Stimulated activated CD4-positive, alpha-beta T cell treated with anti-CD3 and anti-CD28 coated beads, Interleukin-4, amount 100 ng/mL, for 48 hours (primary cell): ENCODE measurements at places on chromosomes 5 and 9.

DNA sequence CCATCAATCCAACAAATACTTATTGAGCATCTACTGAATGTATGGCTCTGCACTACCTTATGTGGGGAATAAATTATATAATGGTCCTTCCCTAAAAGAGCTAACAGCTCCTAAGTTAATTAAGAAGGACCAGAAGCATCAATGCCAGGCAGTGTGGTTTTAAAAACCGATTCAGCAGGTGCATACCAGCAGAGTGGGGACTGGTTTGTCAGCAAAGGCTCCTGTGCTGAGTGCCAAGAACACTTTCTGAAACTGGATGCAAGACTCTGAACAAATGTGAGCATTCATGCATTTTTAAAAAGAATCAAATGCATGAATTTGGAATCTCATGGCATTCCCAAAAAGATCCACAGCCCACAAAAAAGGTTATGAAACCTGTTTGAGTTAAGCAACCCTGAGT lies 142.2 kb downstream of the AUH start:
- DNase-seq: no peak

DNA sequence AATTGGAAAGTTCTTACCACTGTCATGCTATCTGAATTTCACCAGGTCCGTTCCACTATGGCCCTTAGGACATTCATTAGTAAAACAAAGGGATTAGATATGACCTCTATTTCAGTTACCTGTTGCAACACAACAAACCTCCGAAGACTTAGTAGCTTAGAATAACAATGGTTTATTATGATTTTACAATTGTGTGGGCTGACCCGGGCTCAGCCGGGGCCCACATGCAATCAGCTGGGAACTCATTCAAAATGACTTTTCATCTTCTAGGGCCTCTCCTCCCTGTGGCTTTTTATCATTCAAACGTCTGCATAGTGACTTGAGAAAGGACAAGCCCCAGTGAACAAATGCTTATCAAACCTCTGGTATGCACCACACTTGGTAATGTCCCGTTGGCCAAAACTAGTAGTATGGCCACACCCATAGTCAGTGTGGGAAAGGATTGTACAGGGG lies 2.3 kb upstream of the FBXW11 start:
- DNase-seq: no peak

DNA sequence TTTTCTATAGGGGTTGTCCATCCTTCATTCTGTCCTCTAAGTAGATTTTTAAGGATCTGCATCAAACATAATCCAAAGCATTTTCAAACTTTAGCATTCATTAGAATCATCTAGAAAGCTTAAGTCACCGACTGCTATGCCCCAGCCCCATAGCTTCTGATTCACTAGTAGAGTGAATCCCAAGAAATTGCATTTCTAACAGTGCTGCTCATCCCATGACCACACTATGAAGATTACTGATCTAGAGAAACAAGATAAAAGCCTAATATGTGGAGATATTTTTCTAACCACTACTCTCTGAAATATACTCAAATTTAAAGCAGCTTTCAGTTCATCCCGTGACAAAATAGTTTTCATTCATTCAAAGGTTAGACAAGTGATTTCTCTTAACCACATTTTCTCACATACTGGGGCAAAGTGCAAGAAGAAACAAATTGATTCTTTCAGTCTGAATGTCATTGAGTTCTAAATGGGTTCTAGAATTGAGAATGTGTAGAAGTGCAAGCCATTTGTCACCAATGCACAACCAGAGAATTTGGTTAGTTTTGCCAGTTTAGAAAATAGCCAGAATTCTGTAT lies 286.9 kb upstream of the CD180 start:
- DNase-seq: no peak

- no peak for DNase-seq
Observed at GRCh38 chr9:84207491-84207951, 133.0 kb downstream of the SLC28A3 start.

- DNase-seq: no peak
Observed at GRCh38 chr5:26582350-26583045, 455.9 kb downstream of the CDH9 start.

- no peak for DNase-seq
Observed at GRCh38 chr5:118439831-118440230, 548.5 kb downstream of the DTWD2 start.

DNA sequence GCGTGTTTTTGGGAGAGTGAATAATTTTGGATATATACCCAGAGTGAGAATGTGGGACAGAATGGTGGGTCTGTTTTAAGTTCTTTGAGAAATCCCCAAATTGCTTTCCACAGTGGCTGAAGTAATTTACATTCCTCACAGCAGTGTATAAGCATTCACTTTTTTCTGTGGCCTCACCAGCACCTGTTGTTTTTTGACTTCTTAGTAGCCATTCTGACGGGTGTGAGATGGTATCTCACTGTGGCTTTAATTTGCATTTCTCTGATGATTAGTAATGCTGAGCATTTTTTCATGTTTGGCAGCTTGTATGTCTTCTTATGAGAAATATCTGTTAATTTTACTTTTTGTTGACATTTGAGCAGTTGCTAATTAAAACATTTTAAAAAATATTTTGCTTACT lies 9.4 kb upstream of the SPATA31D1 start:
- no peak for DNase-seq

DNA sequence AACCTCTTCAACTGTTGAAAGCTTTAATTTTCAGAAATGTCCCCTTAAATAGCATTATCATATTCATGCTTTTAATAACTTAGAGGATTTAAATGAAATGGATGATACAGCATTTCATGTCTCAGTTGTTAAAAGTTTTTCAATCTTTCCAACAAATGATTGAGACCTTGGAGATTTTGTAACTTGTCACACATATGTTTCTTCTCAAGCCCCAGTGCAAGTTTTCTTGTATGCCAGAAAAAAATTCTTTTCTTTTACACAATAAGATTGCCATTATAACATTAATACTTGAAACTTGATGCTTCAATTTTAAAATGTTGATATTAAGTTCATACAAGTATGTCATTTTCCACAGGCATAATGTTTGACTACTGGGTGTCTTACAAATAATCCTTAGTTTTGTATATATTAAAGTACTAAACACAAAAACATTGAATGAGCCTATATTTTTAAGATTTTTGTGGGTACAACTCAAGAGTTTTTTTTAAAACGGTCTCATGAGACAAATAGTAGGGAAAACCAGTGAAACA lies 124.5 kb downstream of the AGTPBP1 start:
- DNase-seq: no peak

DNA sequence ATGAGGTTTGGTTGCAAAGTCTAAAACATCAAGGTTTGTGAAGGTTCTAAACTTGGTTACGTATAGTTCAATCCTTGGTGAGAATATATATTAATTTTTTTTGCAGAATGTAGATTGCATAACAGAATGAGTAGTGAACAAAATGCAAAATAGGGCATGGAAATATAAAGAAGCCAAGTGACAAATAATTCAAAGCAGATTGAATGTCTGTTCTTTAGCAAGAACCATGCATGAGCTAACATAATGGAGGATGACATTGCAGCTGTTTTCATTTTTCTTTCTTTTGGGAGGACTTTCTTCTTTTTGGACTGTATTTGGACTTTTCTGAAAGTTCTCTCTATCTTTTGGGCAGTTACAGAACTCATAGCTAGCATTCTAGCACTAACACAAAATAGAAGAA lies 194.8 kb upstream of the MRPS30 start:
- no peak for DNase-seq

DNA sequence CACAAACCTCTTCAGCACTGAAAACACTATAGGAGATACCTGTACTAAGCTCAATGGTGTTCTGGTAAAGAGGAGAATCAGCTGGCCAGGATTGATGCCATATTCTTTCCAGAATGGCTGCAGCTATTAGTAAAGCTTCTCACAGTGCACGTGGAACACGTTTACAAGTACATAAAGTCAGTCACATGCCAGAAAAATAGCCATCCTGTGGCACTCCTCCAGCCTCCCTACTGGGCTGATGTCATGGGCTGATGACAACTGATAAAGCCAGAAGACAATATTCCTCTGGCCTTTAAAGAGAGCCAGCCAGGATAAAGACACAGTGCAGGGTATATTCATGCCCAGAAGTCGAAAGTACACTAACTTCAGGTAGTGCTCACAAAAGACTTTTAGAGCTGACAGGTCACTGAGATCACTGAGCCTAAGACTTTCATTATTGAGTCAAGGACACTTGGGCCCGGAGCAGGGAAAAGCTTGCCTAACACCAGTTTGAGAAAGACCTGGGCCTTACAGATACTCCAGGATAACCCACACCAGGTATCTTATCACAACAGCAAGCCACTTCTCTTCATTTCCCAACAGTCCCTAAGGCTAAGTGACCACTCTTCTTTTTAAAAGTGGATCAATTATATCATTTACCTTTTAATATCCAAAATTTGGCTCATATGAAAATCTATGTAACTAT lies 29.4 kb downstream of the ABITRAM start:
- DNase-seq: no peak

DNA sequence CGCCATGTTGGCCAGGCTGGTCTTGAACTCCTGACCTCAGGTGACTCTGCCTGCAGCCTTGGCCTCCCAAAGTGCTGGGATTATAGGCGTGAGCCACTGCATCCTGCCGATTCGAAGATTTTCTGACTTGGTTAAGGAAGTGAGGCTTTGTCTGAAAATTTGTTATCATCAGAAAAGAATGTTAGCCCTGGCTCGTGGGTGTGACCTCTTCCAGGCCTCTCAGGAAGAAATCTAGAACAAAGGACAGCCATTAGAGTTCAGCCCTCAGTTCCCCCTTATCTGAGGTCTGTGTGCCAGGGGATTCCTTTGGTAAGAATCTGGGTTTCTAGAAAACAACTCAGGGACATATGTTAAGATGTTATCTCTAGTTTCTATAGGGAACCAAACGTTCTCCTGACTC lies 6.2 kb downstream of the OR2S2 start:
- no peak for DNase-seq

- DNase-seq: no peak
Observed at GRCh38 chr5:154788212-154788611, 33.0 kb downstream of the LARP1 start.

GRCh38 chr9:120982836-120983235 lies 56.2 kb upstream of the TRAF1 start:
- no peak for DNase-seq

GRCh38 chr5:149605998-149606724 lies 24.9 kb downstream of the ARHGEF37 start:
- no peak for DNase-seq

DNA sequence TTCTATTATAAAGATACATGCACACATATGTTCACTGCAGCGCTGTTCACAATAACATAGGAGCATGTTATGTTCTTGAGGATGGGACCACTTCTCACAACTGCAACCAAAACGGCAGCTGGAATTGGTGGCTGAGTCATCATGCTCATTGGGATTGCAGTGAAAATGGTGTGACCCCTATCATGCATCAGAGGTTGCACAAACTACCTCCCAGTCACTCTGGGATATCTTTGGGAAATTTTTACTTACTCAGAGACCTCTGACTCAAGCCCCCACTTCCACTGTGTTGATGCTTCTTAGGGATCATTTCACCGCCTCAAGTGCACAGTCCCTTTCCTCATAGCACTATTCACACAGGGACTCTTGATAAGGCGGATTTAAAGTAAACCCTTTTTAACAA lies 474.1 kb downstream of the BNC2 start:
- DNase-seq: no peak

DNA sequence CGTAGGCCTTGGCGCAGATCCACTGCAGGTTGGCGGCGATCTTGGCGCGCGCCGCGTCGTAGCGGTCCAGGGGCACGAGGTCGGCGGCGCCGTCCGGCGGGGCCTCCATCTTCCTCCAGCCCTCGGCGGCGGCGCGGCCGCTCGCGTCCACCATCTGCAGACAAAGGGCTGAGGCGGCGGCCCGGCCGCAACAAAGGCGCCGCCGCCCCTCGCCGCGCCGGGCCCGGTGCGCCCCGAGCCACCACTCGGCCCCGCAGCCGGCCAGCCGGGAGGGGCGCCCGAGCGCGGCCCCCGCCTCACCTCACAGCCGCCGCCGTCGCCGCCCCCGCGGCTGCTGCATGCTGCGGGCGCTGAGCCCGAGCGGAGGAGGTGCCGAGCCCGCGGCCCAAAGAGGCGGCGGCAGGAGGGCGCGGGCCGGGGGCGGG lies 328 bp downstream of the CAMSAP1 start:
- DNase-seq: no peak

DNA sequence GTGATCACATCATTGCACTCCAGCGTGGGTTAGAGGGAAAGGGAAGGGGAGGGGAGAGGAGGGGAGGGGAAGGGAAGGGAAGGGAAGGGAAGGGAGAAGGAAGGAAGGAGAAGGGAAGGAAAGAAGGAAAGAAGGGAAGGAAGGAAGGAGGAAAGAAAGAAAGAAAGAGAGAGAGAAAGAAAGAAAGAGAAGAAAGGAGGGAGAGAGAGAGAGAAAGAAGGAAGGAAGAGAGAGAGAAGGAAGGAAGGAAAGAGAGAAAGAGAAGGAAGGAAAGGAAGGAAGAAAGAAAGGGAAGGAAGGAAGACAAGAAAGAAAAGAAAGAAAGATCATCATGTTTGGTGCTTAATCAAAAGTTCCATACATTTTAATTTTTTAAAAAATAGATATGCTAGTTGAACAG lies 136.2 kb downstream of the CMYA5 start:
- DNase-seq: no peak

- DNase-seq: no peak
Observed at GRCh38 chr5:56350597-56351170, 117.6 kb upstream of the ANKRD55 start.

GRCh38 chr5:31401691-31402090 lies 130.2 kb downstream of the DROSHA start:
- no peak for DNase-seq

DNA sequence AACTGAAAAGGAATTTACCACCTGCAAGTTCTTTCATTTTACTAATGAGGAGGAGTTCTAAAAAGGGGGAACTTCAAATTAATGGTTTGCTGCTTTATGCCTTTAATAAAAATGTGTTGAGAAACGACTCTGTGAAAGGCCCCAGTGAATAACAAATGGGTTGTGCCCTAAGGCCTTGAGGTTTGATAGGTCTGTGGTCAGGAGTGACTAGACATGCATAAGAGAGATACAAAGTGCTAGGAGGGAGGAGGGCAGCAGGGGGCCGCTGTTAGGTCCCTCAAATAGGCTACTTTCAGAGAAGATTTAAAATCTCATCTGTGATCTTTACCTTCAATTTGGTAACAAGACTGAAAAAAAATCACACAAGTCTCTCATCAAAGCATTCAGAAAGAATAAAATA lies 58.3 kb downstream of the FAM81B start:
- no peak for DNase-seq

GRCh38 chr9:68832101-68832500 lies 127.1 kb downstream of the PIP5K1B start:
- no peak for DNase-seq

GRCh38 chr9:78210841-78211301 lies 25.0 kb upstream of the CEP78 start:
- no peak for DNase-seq

- DNase-seq: no peak
Observed at GRCh38 chr5:141384471-141385267, 2.1 kb downstream of the PCDHGA7 start.

- DNase-seq: no peak
Observed at GRCh38 chr9:14141699-14142098, 172.2 kb downstream of the NFIB start.

- DNase-seq: no peak
Observed at GRCh38 chr5:111720333-111720890, 36.6 kb downstream of the NREP start.

GRCh38 chr9:94042516-94043360 lies 41.5 kb upstream of the PTPDC1 start:
- DNase-seq: no peak

- no peak for DNase-seq
Observed at GRCh38 chr9:6439051-6439703, 26.2 kb downstream of the UHRF2 start.

GRCh38 chr5:76046741-76047140 lies 36.4 kb upstream of the SV2C start:
- DNase-seq: no peak

- no peak for DNase-seq
Observed at GRCh38 chr9:104606152-104606551, 725 bp upstream of the OR13C2 start.

- DNase-seq: peak; percentile 17
Observed at GRCh38 chr5:115209279-115209678, 39.6 kb upstream of the TRIM36 start.
